ENCODE measurements at places on chromosomes 7 and 10. TPM values are rescaled to one million over a fixed set of nuclear protein-coding genes. Genes with fewer than 3 reads are reported as not detected.

DNA sequence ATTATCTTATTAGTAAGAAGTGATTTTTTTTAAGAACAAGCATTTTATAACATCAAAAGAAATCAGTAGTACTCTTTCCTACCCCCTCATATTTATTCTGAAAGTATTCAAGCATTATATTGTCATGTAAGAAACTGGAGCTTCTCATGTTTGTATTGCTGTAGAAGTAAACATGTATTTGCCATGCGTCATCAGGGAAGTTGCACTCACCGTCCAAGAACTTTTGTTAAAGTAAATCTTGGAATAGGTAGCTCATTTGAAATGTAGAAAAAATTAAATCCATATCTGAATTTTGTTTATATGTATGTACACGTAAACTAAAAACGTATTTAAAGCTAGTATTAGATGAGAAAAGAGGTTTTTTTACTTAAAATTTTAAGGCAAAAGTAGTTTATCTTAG, 96.8 kb downstream of the PTEN start:
- no peak for DNase-seq

GRCh38 chr7:28417321-28417940, 5.1 kb downstream of the CREB5 start:
- no peak for DNase-seq

DNA sequence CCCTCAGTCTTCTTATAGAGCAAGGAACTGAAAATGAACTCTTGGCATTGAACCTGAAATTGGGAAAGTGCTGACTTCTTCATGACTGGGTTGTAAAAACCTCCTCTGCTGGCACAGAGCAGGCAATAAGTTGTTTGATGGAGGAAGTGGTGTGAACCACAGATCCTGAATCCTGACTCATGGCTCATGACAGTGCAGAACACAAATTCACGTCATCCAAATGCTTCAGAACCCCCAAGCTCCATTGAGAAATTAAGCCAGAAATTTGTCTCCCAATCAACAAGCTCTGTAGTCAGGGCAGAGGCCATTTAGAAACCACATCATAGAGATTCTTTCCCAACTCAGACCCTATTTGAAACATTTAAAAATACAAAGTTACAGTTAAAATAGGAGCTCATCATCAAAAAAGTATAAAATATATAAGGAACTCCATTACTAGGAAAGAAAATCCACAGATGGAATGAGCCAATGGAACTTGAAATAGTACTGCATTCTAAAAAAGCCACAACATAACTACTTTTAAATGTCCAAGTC, 10.3 kb upstream of the STK17A start:
- no peak for DNase-seq

DNA sequence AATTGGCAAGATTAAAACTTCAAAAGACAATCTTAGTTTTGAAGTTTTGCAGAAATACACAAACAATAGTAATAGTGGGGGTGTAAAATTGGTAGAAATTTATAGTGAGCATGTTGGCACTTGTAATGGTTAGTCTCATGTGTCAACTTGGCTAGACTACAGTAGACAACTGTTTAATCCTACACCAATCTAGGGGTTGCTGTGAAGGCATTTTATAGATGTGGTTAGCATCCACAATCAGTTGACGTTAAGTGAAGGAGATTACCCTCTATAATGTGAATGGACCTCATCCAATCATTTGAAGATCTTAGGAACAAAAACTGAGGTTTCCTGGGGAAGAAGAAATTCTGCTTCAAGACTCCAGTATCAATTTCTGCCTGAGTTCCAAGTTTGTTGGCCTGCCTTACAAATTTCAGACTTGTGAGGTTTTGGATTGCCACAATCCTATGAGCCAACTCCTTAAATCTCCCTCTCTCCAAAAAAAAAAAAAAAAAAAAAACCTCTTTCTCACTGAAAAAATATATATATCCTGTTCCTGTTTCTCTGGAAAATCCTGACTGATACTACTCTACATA, 531.6 kb upstream of the IGFBP3 start:
- DNase-seq, result no peak

DNA sequence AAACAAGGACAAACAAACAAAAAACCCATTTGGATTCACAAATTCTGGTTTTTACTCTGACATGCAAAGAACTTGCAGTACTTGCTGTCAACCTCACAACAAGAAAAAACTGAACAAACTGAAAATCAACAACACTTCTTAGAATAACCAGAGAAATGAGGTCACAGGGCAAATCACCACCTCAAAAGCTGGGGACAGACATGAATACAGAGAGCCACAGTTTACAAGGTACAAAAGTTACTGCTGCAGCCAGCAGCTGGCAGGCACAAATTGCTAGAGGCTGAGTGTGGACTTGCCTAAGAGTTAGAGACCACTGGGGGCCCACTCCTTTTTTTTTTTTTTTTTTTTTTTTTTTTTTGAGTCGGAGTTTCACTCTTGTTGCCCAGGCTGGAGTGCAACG, 15.0 kb upstream of the RNF32 start:
- DNase-seq, result no peak

DNA sequence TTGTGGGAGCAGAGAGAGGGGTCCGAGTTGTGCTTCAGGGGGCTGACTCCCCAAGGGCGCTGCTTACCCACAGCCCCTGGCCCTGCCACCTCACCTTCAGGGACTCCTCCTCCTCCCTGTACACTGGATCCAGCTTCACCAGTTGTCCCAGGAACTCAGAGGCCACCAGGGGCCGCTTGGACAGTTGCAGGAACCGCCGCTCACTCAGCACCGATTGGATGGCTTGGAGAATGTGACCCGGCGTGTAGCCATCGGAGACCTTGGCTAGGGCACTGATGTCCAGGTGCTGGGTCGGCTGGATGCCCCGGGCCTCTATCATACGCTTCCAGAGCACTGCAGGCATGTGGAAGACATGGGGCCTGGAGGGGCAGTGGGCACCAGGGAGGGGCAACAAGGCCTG, 4.5 kb upstream of the ASB10 start:
- DNase-seq, result no peak

GRCh38 chr10:13690281-13690825, 103.6 kb downstream of the PRPF18 start:
- no peak for DNase-seq

DNA sequence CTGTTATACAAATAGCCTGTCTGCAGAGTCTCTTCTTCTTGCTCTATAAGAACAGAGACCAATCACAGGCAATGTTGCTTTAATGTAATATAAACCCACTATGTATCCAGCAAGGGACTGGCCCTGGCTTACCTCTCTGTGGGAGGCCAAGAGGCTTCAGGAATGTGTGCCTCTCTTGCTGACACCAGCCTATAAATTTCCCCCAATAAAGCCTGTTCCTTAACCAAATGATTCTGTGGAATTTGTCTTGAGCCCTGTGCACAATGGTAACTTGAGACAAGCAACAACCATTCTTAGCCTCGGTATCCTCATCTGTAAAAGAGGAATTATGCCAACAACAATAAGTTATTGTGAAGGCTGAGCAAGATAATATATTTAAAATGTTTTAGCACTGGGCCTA, 563.7 kb downstream of the GRM8 start:
- no peak for DNase-seq

DNA sequence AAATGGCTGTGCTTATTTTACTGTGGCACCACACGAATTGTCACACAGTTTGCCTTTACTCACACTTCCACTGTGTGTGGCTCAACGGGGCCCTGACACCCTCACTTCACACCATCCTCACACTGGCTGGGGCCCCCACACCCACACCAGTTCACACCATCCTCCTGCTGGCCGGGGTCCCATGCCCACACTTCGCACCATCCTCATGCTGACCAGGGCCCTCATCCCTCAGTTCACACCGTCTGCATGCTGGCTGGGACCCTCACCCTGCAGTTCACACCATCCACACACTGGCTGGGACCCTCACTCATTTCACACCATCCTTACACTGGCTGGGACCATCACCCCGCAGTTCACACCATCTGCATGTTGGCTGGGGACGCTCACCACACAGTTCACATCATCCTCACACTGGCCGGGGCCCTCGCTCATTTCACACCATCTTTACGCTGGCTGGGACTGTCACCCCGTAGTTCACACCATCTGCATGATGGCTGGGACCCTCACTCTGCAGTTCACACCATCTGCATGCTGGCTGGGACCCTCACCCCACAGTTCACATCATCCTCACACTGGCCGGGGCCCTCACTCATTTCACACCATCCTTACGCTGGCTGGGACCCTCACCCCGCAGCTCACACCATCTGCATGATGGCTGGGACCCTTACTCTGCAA, 36.0 kb downstream of the BRI3 start:
- DNase-seq, result no peak

PAPSS2 gene
- polyA plus RNA-seq, result 52.9 TPM

MGAM2 gene
- 0.51 TPM for polyA plus RNA-seq

HHEX gene
- 10.9 TPM for polyA plus RNA-seq

LLCFC1 gene
- 0.43 TPM for polyA plus RNA-seq
